ENCODE measurements at places on chromosomes 5 and 9.
A peak's percentile ranks its signal among the peaks of the same experiment; 100 is the strongest.

- no peak for ATAC-seq
Observed at GRCh38 chr9:102185371-102185770, 446.9 kb upstream of the GRIN3A start.

DNA sequence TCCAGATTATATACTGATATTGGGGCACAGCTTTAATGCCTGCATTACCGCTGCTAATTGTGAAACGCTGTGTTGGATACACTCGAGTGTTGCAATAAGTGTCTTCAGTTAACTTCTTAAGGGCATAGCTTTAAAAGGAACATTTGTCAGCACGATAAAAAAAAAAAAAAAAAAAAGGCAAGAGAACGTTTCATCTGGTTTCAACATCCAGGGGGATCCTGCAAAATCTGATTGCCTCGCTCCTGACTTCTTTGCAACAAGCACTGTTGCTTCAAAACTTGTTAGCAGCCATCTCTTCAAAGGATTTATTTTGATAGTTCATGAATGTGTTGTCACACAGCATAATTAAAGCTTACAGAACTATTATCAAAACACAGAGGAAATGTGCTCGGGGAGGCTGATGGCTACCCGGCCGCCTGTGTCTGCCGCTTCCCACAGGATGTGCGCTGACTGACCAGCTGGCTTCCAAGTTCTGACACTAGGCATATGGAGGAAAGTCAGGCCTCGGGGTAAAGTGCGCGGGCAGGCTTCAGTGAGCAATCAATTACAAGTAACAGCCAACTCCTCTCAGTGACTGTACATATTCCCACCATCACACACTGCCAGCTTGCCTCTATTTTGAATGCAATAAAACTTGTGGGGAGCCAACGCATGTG is 77.7 kb downstream of the EBF1 start:
- ATAC-seq, result no peak

GRCh38 chr9:18109675-18110074 is 364.3 kb upstream of the ADAMTSL1 start:
- ATAC-seq, result no peak

DNA sequence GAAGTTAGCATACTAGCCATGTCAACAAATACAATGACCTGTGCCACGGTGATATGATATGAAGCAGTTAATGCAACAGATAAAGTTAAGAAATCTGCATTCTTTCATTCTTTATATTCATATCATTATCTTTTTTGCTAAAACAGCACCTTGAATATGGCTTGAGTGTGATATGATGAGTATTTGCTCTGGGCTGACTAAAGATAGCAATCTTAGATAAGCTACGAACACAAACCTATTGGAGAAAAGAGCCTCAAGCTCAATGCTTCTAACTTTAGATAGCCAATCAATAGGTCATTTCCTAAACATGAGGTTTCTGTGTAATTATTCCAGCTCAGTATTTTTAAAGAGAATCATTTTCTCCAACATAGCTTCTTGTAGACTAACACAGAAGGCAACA is 61.7 kb downstream of the NR2F1 start:
- ATAC-seq, result no peak

GRCh38 chr5:133293960-133294359 is 242.1 kb downstream of the HSPA4 start:
- no peak for ATAC-seq

- no peak for ATAC-seq
Observed at GRCh38 chr5:155726267-155726666, 600.7 kb upstream of the SGCD start.

DNA sequence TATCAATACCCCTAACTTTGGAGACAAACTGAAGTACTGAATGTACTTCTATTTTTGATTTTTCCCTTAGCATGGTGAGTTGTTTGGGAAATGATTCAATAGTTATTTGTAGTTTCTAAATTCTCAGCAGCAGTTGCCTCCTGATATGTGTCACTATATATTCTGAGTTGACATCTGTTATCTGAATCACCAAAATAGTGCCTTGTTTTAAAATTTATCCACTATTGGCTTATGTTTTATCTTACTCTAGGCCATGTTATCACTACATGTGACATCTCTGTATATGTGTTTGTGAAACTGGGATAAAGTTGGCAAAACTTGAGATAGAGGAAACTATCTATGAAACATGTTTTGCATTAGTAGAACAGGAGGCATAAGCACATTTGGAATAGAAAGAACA is 317.6 kb downstream of the TLE4 start:
- no peak for ATAC-seq

- no peak for ATAC-seq
Observed at GRCh38 chr5:107532169-107532878, 138.4 kb downstream of the EFNA5 start.

- ATAC-seq, result no peak
Observed at GRCh38 chr9:71690689-71691435, 77.5 kb downstream of the CEMIP2 start.

GRCh38 chr5:82358457-82358856 is 80.3 kb upstream of the RPS23 start:
- no peak for ATAC-seq

GRCh38 chr5:8050616-8051175 is 181.7 kb downstream of the MTRR start:
- ATAC-seq, result no peak

DNA sequence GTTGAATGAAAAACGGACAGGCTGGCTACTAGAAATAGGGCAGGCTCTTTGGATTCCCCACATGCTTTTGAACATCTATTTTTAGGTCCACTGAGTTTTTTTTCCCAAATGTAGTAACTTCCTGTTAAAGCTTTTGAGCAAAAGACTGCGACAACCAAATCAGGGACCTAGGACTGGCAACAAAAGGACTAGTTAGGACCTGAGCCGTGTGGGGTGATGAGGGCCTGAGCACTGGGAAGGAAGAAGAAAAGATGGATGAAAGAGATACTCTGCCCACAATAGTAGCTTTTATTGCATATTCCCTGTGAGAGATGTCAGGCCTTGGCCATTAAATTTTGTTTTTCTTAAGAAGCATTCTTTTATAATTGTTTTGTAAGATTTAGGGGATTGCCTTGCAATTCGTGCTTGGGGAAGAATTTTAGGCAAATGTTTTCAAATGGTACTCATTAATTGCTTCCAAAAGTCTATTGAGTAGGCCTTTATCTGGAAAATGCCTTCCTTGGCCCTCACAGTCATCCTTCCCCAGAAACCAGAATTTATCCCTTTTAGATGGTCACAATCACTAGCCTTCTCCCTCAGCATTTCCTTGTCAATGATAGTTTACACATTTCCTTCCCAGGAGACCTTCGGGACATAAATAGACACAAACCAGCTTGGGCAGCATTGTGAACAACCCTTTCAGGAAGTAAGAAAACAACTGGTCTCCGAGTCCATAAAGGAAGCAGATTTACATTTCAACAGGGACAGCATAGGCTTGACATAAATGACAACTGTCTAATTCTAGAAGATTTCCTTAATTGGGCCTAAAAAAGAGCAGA is 166.5 kb downstream of the RMI1 start:
- ATAC-seq, result no peak

DNA sequence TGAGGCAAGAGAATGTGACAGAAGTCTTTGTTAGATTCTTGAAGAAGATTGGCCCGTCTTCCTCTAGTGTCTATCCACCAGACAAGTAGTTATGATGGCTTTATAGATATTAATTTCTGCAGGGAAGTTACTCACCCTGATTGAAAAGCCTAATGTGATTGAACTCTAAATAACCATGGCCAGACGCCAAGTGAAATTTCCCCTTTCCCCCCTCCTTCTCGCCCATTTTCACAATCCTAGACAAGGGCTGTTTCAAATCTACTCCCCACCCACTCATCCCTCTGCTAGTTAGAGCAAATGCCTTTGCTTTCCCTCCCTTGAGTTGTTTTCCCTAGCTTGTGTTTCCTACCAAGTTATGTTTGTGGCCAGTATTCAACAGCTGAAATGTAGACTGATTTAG is 182.5 kb downstream of the TMEM167A start:
- ATAC-seq, result no peak

DNA sequence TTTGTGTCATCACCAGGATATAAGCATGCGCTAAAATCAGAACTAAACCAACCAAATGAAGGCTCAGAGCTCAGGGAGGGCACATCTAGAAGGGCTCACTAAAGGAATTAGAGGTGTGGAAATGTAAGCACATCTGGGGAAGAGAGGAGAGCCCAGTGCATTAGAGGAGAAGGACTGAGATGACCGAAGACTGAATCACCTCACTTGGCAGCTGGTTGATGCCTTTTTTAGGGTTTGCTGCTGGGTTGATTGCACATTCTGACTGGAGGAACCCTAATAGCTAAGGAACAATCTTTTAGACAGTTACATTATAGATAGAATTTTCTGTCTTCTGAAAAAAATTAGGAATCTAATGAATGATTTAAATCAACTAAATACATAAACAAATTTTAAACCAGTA is 8.2 kb upstream of the IFNA21 start:
- no peak for ATAC-seq

DNA sequence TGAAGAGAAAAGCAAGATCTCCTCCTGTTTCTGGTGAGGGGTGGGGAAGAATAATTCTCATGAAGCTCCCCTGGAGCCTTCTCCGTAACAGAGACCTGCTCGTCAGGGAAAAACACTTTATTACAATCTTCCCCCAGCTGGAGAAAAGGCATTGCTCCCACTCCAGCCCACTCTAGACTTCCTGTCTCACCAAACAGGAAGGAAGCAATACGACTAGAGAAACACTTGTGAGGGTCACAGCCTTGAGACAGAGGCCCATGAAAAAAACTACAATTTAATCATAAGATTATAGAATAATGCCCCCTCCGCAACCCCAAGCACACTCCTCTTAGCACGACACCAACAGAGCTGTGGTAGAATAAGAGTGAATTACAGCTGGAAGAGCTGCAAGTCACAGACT is 197.2 kb upstream of the S1PR3 start:
- no peak for ATAC-seq

GRCh38 chr9:71858102-71858798 is 52.7 kb downstream of the ABHD17B start:
- no peak for ATAC-seq

- no peak for ATAC-seq
Observed at GRCh38 chr5:90689064-90689463, 130.5 kb downstream of the ADGRV1 start.

- peak; percentile 93 for ATAC-seq
Observed at GRCh38 chr9:19999491-20000057, 210.7 kb upstream of the SLC24A2 start.

DNA sequence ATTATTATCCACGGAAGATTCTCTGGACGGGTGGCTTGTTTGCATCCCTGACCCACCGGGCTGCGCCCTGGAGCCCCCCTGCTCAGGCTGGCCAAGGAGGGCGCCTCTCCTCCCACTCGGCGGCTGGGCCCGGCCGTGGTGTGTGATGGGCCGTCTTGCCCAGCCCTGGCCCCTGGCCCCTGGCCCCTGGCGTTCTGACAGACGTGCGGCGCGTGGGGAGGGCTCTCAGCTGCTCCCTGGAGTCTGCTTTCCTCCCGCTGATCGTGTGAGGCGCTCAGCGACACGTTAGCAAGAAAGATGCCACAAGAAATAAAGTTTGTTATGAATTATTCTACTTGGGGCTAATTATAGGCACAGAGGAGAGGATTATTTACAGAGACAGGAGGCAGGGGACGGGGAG is 33.3 kb downstream of the UNC5A start:
- ATAC-seq, result no peak
